Stimulated activated CD8-positive, alpha-beta memory T cell treated with anti-CD3 and anti-CD28 coated beads, Interleukin-15, amount 100 ng/mL, for 24 hours (primary cell): ENCODE measurements at places on chromosomes 5 and 9.

DNA sequence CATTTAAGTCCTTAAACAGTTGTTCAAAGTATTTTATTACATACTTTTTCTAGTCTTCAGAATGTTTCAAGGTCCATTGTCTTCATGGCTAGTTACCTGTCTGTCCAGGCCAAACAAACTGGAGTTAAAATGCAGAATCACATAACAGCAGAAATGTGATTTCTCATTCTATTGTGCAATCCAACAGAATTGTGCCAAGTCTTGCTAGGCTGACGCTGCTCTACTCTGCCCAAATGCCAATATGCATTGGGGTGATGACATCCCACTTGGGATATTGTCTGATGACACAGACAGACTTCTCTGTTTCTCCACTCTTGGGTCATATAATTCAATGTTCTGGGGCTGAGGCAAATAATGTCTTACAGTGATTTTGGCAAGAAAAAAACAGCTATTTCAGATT, 5.2 kb upstream of the SLC22A5 start:
- DNase-seq: no peak

DNA sequence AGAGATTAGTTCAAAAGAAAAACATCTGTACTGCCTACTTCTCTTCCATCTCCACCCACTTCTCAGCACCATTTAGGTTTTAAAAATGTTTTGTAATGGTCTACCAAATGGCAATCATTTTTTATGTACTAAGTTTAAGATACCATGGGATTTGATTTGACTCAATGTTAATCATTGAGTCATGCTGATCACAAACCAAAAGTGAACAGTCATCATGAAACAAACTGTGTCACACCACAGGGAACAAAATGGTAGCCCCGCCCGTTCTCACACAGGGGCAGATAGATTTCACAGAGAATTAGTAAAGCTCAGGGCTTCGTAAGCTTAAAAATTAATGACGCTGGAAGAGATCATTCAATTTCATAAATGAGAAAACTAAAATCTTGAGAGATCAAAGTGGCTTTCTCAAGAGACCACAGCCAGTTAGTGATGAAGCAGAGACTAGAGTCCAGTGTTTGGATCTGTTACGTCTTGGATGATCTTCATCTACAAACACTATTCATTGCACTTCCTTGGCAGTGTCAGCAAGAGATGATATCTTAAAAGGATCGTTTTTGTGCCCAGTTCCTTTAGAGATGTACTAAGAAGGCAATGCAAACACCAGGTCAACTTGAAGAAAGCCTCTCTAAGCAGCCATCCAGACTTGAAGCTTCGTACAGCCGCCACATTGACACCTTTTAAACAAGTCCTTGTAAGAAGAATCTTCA, 33.9 kb upstream of the TRIO start:
- no peak for DNase-seq

- DNase-seq: no peak
These were observed 81.2 kb upstream of the DNAH5 start for GRCh38 chr5:14025569-14026286.

GRCh38 chr9:87663556-87663955, 62.4 kb upstream of the CTSL start:
- DNase-seq: no peak

- DNase-seq: no peak
These were observed 2.4 kb downstream of the SPINK6 start for GRCh38 chr5:148205044-148205806.

GRCh38 chr9:86507212-86507630, 153.0 kb upstream of the TUT7 start:
- no peak for DNase-seq

DNA sequence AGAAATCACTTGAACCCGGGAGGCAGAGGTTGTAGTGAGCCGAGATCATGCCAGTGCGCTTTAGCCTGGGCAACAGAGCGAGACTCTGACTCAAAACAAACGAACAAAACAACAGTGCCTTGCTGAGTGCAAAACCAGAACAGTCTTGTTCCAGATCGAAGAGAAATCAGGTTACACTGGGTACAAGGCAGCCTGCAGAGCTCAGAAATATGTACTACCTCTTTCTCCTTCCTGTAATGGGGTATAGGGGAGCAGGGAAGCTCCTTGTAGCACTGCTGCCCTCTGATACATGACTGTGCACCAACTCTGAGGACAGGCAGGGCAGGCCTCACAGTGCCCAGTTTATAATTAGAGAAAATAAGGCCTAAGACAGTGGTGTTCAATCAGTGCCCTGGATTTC, 24.7 kb downstream of the TBC1D2 start:
- DNase-seq: no peak

DNA sequence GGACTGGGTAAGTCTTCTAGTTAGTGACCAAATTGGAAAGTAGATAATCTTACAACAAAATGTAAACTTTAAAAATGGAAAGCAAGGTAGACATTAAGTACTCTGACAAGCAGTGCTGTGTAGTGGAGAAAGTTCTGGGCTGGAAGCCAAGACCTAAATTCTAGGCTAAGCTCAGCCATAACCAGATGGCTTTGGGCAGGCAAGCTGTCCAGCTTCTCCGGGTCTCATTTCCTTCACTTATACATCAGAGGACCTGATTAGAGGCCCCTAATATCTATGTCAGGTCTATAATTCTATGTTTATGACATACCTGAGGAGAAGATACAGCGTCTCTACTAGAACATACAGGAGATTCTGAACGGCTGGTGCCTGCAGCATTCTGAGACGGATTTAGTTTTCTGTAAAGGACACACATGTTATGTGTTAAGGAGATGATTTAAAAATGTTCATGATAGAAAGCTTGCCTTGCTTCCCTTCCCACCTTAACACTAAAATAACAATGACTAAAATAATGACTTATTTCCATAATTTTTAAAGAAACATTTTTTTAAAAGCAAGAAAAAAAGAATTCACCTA, 61.2 kb downstream of the ELL2 start:
- no peak for DNase-seq

DNA sequence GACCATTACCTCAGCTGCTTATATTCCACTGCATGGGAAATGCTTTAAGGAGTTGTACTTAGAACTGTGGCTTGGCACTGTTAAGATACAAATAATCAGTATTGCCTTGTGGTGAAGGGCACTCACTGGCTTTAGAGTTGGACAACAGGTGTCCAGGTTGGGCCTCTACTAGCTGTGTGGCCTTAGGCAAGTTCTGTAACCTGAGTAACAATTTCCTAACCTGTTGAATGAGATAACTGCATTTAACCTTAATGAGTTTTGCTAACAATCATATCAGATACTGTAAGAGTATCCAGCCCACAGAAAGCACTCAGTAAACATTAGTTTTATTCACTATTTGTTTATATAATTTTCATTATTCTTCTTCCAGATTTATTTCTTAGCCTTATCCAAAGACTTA, 17.2 kb upstream of the HK3 start:
- DNase-seq: no peak

DNA sequence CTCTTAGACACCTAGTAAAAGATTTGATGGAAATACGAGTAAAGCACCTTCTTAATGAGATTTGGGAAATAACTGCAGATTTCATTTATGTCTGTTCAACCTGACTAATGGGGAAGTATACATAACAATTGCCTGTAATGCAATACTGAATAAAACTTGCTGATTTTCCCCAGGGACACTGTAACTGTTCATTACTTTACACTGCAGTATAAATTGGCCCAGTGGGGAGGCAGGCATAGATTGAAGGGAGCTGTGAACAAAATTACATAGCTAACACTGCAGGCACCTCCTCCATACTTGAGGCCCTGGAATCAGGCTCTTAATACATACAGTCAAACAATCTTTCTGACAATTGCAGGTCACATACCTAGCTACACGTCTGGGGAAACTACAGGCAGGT, 216.2 kb downstream of the PTPRD start:
- no peak for DNase-seq

DNA sequence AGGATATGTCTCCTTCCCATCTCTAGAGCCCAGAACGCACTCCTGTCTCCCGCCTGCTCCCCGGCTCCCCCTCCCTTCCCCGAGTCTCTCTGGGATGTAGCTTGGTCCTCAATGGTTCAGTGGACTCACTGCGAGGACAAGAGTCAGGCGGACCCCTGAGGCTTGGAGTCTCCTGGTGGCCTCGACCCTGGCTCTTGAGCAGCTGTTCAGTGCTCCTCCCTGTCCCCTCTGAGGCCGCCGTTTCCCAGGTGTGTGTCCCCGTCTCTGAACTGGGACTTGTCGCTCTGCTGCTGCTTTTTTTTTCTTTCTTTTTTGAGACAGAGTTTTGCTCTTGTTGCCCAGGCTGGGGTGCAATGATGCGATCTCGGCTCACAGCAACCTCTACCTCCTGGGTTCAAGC, 44.8 kb upstream of the IER5L start:
- DNase-seq: no peak

DNA sequence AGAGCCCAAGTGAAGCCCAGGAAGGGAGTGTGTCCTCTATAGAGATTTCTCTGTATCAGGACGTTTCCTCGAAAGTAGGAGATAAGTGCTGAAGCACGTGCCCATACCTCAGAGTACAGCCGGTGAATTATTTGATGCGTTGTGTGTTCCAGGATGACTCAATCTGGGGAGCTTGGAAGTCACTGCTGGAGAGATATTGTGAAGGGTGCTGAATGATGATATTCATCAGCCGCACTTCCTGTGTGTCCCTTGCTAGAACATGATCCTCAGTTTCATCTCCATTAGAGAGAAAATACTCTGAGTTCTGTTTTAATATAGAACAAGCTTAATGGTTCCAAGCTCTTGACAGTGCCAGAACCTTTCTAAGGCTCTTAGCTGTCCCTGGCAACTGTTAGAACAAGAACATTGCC, 402.3 kb upstream of the ADAMTSL1 start:
- no peak for DNase-seq

- no peak for DNase-seq
These were observed 89.7 kb upstream of the IRX2 start for GRCh38 chr5:2841208-2841607.

GRCh38 chr9:18778846-18779245, 254.2 kb downstream of the SAXO1 start:
- DNase-seq: no peak

DNA sequence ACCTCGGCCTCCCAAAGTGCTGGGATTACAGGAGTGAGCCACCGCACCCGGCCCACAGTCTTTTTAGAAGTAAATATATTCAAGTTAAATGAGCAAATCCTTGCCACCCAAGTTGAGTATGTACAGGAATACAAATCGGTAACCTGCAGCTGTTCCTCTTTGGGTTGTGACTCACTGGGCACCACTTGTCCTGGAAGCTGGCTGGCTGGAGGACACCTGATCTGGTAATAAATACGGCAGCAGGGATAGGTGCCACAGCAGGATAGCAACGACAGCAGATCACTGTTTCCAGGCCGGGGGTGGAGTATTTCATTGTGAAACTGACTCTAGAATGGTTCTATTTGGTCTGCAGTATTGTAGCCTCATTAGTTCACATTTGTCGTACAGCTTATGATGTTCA, 35.7 kb upstream of the SLC36A2 start:
- no peak for DNase-seq
